ENCODE measurements at places on chromosomes 5 and 9.

- no peaks in the 10 kb centered on the region for H3K27me3 ChIP-seq
- H3K27ac ChIP-seq: no peak overlapping the region
These were observed 69.1 kb downstream of the GDNF start for GRCh38 chr5:37770786-37771185.

GRCh38 chr9:389159-389558 is 174.5 kb downstream of the DOCK8 start:
- peaks cover 57% of the 10 kb centered on the region for H3K36me3 ChIP-seq
- H3K4me3 ChIP-seq: no peak overlapping the region
- no peaks in the 10 kb centered on the region for H3K4me1 ChIP-seq
- no peak for DNase-seq
- no peaks in the 10 kb centered on the region for H3K27me3 ChIP-seq
- H3K27ac ChIP-seq: no peak overlapping the region

DNA sequence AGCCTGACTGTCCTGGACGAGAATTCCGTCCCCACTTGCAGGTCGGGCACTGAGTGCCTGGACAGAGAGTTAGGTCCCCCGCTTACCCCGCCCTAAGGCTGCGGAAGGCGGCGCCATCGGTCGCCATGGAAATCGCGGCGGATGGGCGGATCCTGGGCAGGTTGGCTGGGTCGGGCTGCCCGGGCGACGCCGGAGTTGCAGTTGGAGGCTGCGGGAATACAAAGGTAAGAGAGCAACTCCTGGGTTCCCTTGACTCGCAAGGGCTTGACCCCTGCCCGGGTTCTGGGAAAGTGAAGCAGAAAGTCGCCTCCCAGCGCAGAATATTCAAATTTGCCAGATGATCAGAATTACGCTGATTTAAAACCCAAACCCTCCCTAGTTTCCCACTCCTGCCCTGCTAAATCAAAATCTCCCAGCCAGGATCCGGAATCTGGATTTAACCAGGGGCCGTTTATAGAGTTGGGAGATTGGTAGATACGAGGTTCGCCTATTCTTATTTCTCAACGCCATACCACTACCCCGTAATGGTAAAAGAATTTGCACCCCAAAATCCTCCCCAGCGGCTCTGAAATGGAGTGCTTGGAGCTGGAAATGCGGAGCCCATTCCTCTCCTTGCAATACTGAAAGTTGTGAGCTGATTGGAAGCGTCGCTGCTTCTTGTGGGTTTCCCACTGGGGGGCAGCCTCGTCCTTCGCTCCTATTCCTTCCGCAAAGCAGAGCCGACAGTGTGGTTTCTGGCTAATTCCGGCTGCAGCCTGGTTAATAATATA is 156.4 kb upstream of the RASEF start:
- H3K36me3 ChIP-seq: no peaks in the 10 kb centered on the region
- peak; percentile 76 for DNase-seq
- peak overlapping the region; percentile 88 for H3K4me3 ChIP-seq
- no peak overlapping the region for H3K27ac ChIP-seq
- H3K4me1 ChIP-seq: peaks cover 7% of the 10 kb centered on the region
- peaks cover 21% of the 10 kb centered on the region for H3K27me3 ChIP-seq

GRCh38 chr9:87656485-87656884 is 69.4 kb upstream of the CTSL start:
- H3K36me3 ChIP-seq: no peaks in the 10 kb centered on the region
- H3K27me3 ChIP-seq: no peaks in the 10 kb centered on the region
- no peak overlapping the region for H3K27ac ChIP-seq
- no peak overlapping the region for H3K4me3 ChIP-seq
- H3K4me1 ChIP-seq: no peaks in the 10 kb centered on the region
- no peak for DNase-seq

GRCh38 chr9:18747595-18747994 is 273.6 kb downstream of the ADAMTSL1 start:
- H3K36me3 ChIP-seq: no peaks in the 10 kb centered on the region
- H3K4me3 ChIP-seq: no peak overlapping the region
- peaks cover 6% of the 10 kb centered on the region for H3K27me3 ChIP-seq
- DNase-seq: no peak

- no peaks in the 10 kb centered on the region for H3K4me1 ChIP-seq
- no peaks in the 10 kb centered on the region for H3K27me3 ChIP-seq
- DNase-seq: no peak
- no peaks in the 10 kb centered on the region for H3K36me3 ChIP-seq
These were observed 65.9 kb downstream of the NSG2 start for GRCh38 chr5:174111287-174111973.

DNA sequence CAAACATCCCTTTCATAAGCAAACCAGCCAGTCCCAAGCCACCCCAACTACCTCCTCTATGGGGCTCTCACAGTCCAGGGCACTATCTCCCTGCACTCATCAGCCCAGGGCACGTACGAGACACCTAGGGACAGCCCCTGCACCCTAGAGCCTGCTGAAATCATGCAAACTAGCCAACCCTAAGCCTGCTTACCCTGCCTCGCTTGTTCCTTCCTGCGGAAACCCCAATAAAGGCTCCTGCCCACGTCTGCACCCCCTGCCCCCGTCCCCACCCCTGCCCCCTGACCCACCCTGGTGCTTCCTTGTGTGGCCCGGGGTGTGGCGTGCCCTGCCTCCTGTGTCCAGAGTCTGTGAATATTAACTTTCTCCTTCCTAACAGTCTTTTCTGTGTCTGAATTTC is 135.9 kb downstream of the GADD45G start:
- peak overlapping the region; percentile 88 for H3K27ac ChIP-seq
- peak; percentile 79 for DNase-seq
- H3K36me3 ChIP-seq: peaks cover 4% of the 10 kb centered on the region
- peaks cover 75% of the 10 kb centered on the region for H3K4me1 ChIP-seq
- no peaks in the 10 kb centered on the region for H3K27me3 ChIP-seq

DNA sequence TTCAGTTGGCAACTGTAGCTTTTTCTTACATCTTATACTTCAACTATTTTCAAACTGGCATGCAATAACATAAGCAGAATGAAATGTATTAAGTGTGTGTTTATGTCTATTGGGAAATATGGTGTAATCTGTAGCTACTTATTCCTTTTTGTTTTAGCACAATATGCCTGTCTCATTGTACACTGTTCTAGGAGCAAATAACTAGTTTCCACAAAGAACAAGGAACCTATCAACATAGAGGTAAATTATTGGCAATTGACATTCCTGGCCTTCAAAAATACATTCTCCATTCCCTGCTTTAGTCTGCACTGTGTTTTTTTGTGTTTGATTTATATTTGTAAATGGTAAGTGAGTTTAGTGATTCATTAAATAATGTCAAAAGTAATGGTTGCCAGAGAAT is 75.7 kb downstream of the FBXL7 start:
- H3K36me3 ChIP-seq: no peaks in the 10 kb centered on the region
- no peaks in the 10 kb centered on the region for H3K4me1 ChIP-seq
- no peak overlapping the region for H3K4me3 ChIP-seq

DNA sequence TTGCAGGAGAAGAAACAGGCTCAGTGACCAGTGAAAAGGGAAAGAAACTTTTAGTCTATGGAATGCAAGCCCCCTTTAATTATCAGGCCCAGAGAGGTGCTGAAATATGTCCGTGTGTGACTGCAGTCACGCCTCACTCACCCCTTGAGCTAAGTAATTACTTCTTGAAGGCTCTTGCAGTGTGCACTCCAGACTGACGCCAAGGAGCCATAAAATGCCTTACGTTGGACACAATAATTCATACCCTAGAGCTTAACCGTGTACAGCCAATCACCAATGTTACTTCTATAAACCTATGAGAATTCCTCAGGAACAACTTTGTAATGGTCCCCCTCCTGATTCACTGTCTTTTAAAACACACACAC is 242.2 kb downstream of the SYK start:
- peaks cover 4% of the 10 kb centered on the region for H3K36me3 ChIP-seq
- no peak for DNase-seq
- H3K4me3 ChIP-seq: no peak overlapping the region
- no peaks in the 10 kb centered on the region for H3K27me3 ChIP-seq
- H3K4me1 ChIP-seq: peaks cover 66% of the 10 kb centered on the region

GRCh38 chr5:12848709-12849108 is 944.5 kb upstream of the CTNND2 start:
- H3K27ac ChIP-seq: no peak overlapping the region
- no peaks in the 10 kb centered on the region for H3K36me3 ChIP-seq
- DNase-seq: no peak
- H3K4me1 ChIP-seq: no peaks in the 10 kb centered on the region
- H3K4me3 ChIP-seq: no peak overlapping the region

DNA sequence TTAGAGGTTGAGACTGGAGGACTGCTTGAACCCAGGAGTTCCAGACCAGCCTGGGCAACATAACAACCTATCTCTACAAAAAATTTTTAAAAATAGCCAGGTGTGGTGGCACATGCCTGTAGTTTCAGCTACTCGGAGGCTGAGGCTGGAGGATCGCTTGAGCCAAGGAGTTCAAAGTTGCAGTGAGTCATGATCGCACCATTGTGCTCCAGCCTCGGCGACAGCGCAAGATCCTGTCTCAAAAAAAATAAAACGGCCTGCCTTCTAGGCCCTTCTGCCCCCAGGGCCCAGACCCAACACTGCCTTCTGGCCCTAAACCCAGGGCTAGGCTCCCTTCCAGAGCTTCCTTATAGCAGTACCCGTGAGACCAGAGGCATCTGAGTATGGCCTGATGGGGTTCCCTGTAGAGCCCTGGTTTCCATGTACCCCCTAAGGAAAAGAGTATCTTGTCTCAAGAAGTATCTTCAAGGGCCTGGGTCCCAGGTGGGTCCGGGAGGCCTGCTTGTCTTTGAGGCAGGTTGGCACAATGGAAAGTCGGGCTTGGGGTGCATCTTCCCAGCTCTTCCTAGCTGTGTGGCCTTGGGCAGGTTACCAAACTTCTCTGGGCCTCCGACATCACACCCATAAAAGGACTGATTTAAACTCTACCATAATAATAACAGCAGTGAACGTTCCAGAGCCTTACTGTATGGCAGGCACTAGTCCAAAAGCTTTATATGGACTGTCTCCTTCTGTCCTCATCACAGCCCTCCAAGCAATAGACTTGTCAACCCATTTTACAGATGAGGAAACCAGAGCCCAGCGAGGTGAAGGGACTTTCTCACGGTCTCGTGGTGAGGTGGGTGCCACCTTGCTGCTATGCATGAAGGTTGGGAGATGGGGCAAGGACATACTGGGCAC is 9.6 kb downstream of the LRRC8A start:
- peaks cover 47% of the 10 kb centered on the region for H3K36me3 ChIP-seq
- H3K27me3 ChIP-seq: no peaks in the 10 kb centered on the region
- H3K4me3 ChIP-seq: no peak overlapping the region
- H3K4me1 ChIP-seq: peaks cover 39% of the 10 kb centered on the region

DNA sequence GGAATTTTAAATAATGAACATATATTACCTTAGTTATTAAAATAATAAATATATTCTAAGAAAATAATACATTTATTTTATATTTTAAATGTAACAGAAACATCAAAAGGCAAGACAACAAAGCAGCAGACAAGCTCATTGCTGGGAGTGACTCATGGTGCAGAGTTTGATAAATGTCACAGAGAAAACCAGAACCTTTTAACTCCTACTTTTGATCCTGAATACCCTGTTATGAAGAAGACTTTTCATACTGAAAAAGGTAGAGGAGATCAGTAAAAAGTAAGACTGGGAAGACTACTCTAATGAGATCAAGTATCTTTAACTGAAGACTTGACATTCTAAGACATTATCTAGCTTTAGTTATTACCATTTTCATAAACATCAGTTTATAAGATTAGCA is 99.0 kb upstream of the GNA14 start:
- peak overlapping the region; percentile 68 for H3K27ac ChIP-seq
- H3K27me3 ChIP-seq: no peaks in the 10 kb centered on the region
- DNase-seq: no peak
- peaks cover 9% of the 10 kb centered on the region for H3K36me3 ChIP-seq

DNA sequence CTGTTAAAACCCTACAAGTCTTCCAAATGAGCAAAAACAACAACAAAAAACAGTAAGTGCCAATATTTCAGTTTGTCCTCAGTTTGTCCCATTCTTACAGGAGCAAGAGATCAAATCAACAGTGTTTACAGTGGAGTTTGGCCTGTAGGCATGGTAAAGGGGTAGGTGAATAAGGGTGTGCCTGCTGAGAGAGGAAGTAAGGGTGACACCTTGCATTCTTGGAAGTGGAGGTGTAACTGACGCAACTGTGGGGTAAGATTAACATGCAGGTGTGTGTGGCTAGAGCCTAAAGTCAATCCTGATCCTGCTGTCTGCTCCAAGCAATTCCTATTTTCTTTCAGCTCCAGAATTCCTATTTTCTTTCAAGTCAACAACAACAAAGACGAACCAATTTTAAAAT is 43.4 kb downstream of the PFDN1 start:
- peak; percentile 72 for DNase-seq
- no peaks in the 10 kb centered on the region for H3K27me3 ChIP-seq
- peaks cover 34% of the 10 kb centered on the region for H3K36me3 ChIP-seq
- H3K27ac ChIP-seq: peak overlapping the region; percentile 45

DNA sequence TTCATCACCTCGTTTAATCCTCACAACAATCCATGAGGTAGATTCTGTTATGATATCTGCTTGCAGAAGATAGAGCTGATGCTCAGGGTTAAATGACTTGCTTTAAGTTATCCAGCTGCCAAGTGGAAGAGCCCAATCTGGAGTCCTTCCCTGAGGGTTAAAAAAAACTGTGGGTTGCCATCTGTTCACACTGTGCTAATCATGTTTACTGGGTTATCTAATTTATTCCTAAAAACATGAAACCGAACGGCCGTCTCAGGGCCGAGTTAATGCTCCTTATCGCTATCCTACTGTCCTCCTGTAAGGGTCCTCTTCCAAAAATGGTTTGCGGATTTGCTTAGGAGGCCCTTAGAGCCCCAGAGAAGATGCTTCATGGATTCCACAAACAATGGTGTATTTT is 153.3 kb downstream of the YIPF5 start:
- peaks cover 2% of the 10 kb centered on the region for H3K27me3 ChIP-seq
- no peaks in the 10 kb centered on the region for H3K4me1 ChIP-seq
- H3K27ac ChIP-seq: no peak overlapping the region
- no peak for DNase-seq

Measured in activated CD4-positive, alpha-beta T cell treated with anti-CD3 and anti-CD28 coated beads, Interleukin-2, amount 10 ng/mL, durations not matched to agents 24 days and 14 days (primary cell).